WTC11 (cell line): ENCODE measurements at places on chromosomes 13 and 19.

DNA sequence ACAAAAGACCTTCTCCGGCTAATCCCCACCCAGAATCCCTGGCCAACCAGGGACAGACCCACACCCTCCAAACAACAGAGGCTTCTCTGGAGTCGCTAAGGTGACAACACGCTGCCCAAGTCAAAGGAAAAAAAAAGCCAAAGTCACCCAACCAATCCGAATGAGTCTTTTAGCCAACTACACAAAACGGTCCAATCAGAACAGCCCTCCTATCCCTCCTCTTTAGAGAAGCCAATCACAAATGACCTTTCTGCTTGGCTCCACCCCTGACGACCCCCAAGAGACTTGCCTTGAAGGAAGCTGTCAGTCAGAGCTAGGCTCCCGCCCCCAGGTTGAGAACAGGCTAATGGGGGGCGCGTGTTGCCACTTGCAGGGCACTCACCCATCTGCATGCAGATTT is 6.6 kb upstream of the FBXW9 start:
- peak; percentile 88 for DNase-seq

- peak; percentile 81 for DNase-seq
These were observed 4.9 kb upstream of the NWD1 start for GRCh38 chr19:16714702-16715287.

DNA sequence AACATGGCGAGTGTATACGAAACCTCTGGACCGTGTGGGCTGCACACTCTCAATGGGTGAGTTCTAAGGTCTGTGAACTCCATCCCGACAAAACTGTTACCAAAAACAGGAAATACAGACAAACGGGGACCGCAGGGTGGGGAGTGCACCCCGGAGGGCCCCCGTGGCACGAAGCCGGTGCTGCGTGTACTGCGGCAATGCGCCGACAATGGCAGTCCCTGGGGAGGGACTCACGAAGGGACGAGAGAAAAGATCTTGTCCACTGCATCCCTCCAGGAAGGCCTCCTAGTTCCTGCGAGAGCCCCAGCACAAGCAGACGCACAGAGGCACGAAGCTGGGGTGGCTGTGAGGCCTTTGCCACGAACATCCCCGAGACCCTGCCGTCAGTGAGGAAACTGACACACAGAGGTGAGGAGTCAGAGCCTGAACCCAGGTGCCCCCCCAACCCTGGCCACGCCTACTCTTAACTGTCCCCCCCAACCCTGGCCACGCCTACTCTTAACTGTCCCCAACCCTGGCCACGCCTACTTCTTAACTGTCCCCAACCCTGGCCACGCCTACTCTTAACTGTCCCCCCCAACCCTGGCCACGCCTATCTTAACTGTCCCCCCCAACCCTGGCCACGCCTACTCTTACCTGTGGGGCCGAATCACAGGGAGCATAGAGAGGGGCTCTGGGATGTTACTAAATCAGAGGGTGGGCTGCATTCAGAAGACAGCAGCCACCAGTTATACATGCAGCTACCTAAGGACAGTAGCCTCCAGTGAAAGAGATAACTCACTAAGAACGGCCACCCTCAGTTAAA is 4.2 kb downstream of the MED16 start:
- DNase-seq, result no peak

GRCh38 chr19:33233056-33233873 is 7.6 kb upstream of the SLC7A10 start:
- no peak for DNase-seq

DNA sequence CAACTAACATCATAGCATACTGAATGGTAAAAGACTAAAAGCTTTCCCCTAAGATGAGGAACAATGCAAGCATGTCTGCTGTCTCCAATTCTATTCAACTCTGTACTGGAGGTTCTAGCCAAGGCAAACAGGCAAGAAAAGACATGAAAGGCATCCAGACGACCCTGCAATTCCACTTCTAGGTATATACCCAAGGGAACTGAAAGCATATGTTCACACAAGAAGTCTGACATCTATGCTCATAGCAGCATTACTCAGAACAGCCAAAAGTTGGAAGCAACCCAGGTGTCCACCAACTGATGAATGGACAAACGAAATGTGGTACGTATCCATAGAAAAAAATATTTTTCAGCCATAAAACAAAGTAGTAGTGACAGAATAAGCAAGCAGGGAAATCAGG is 39.1 kb downstream of the PEPD start:
- no peak for DNase-seq

DNA sequence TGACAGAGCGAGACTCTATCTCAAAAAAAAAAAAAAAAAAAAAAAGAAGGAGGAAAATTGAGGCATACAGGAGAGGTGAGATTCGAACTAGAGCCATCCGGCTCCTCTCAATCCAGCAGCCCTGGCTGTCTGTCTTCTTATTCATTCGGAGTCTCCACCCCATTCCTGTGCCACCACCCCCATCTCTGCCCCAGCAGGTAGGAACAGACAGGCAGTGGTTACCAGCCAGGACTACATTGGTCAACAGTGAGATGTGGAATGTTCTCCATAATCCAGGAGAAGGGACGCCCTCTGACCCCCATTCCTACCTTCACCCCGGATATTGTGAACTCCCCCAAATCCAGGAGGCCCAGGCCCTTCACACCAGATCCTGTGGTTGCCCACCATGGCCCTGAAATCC is 6.6 kb upstream of the S1PR2 start:
- DNase-seq, result no peak

DNA sequence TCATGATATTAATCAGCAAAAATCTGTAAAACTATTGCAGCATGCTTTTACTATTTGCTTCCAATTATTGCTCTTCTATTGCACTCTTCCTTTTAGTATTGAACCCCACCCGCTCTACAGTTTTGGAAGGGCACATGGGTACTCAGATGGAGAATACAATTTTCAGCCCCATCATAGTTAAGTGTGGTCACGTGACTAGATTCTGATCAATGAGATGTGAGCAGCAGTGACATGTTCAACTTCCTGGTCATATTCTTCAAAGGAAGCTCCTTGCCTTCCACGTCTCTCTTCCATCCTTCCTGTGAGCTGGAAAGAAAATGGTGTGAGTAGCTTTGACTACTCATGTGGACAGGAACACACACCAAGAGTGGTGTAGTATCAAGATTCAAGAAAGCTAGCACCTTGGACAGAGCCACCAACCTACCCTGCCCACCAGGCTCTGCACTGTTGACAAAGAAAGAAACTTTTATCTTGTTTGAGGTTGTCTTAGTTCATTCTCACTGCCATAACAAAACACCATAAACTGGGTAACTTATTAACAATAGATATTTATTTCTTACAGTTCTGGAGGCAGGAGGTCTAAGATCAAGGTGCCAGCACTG is 3.8 kb upstream of the FGF14 start:
- DNase-seq, result peak; percentile 24

GRCh38 chr19:1767464-1767933 is 14.2 kb downstream of the ONECUT3 start:
- peak; percentile 79 for DNase-seq

GRCh38 chr19:18464646-18465045 is 26.7 kb upstream of the ISYNA1 start:
- DNase-seq, result no peak

DNA sequence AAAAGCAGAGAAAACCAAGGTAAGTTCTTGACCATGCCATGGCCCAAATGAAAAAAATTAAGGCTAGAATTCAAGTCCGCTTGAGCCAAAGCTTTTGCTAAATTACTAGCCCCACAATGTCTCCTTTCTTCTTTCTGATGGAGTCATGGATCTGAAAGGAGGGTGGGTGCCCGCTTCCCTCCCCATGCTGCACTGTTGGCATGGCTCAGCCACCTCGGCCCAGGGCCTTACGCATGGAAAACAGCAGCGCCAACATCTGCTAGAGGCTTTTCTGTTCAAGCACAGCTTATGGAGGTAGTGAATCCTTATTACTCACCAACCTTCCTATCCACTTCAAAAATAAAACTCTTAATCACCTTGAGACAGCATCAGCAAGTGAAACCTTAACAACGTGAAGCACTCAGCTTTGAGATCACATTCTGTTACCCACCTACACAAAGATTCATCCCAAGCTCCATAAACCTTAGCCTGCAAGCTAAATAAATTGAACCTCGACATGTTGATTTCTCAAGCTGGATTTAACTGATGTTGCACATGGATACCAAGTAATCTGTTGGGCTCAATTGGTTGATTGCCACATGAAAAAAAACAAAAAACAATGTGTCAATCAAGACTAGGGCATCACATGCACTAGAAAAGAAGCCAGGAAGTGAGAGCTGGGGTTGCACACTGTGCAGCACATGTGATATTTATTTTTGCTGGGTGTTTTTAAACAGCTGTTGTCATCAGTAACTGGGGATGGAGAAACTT is 43.4 kb downstream of the TPT1 start:
- DNase-seq, result no peak

DNA sequence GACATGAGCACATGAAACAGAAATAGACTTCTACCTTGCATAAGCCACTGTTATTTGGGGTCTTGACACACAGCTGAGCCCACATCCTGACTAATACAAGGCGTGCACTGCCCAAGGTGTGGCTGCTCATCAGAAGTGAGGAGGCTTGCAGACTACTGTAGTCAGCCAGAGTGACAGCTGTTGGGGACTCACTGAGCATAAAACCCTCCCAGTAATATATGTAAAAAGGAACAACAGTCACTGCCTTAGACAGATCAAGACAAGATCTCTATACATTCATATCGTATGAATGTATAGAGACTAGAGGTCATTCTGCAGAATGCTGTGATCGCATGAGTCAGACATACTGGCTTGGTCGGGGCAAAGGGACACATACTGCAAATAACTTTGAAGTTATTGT is 4.1 kb upstream of the C1QTNF9B start:
- no peak for DNase-seq

- no peak for DNase-seq
These were observed 499.5 kb upstream of the SPRY2 start for GRCh38 chr13:80840316-80840976.

DNA sequence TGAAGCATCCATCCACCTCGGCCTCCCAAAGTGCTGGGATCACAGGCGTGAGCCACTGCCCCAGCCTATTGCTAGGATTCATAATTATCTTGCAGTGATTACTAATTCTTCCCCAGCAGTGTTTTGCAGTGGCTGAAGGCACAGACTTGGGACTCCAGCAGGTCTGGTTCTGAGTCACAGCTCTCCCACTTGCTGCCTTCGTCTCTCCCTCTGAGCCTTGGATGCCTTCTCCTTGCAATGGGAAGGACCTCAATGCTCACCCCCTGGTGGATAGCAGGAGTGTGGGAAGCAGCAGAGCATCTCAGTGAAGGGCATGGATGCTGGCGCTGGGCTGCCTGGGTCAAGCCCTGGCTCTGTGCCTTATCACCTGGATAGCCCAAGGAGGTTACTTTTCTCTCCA is 37.6 kb upstream of the SHKBP1 start:
- no peak for DNase-seq

DNA sequence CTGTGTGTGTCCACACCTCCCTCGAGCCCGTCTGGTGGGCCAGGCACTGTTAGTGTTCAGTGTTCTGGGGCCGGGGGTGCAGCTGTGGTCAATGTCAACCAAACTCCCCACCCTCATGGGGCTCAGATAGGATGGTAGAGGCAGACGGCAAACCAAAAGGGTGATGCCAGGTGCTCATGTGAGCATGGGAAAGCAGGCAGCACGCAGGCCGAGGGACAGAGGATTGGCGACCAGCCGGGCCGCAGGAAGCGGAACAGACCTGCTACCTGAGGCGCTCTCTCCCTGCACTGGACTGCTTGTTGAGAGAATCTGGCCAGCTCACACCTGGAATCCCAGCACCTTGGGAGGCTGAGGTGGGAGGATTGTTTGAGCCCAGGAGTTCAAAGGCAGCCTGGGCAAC is 29.1 kb downstream of the DHX34 start:
- no peak for DNase-seq

DNA sequence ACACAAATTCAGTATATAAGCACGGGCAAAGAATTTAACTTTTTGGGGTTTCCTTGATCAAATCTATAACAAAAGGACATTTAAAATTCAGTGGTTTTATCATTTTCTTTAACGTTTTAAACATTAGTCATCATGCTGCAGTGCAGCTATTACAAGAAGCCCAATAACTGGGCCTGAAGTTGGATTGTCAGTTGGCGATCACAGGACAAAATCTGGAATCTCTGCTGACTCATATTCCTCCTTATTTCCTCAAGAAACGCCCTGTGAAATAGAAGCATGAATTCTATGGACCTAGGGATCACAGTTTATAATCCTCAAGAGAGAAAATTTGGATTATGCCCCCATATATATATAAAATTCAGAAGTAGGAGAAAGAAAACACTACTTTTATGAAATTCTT is 971.6 kb upstream of the MIR17HG start:
- DNase-seq, result no peak

GRCh38 chr13:52750713-52751112 is 11.1 kb upstream of the CNMD start:
- no peak for DNase-seq

DNA sequence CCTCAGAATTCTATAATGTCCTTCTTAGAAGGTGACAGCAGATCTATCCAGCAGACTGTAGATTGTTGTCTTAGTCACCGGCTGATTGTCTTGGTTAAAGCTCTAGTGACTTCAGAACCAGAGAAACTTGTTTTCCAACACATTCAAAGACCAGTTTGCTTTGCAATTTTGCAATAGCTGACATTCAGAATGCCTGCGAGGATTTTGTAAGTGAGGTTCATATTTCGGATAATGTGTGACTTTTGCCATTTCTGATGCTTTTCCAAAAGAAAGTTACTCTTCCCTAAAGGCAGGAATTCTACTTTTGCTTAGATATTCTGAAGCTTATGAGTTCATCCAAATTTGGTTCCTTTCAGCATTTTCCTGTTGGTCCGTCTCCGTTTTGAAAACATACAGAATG is 13.2 kb downstream of the SPINT2 start:
- DNase-seq, result no peak

DNA sequence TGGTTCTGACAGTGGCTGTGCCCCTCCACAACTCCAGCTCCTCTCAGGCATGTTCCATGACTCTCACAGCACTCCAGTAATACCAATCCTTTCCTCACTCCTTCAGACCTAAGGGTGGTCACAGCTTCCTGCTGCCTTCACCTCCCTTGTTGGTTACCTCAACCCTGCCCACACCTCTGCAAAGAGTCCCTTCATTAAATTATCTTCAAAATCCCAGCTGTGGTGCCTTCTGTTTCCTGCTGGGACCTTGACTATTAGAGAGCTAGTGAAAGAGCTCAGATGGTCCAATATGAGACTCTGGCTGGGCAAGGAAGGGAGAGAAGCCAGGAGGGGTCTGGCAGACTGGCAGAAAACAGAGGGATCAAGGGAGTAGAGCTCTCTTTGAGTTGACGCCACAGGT is 26.1 kb downstream of the DEDD2 start:
- no peak for DNase-seq

DNA sequence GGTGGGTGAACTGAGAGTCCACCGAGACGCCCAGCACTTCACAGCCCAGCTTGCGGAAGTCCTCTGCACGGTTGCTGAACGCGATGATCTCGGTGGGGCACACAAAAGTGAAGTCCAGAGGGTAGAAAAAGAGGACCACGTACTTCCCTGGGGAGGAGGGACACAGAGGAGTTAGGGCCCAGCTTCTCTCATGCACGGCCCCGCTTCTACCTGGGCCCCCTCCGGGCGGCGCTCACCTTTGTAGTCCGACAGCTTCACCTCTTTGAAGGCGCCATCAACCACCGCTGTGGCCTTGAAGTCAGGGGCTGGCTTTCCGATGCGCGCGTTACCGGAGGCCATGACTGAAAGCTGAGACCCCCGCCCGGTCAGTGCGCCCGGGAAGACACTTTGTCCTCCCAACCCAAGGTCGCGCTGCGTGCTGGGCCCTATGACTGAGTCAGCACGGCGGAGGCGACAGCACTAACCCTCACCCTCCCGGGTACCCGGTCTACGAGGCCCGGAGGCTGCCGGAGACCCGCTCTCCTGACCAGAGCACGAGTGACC is 606 bp downstream of the PRDX2 start:
- DNase-seq, result peak; percentile 54
